Stimulated activated CD4-positive, alpha-beta T cell treated with anti-CD3 and anti-CD28 coated beads, Interleukin-1b, Interleukin-23, amount 100 ng/mL, for 4 hours (primary cell): ENCODE measurements at places on chromosomes 11 and 22.

DNA sequence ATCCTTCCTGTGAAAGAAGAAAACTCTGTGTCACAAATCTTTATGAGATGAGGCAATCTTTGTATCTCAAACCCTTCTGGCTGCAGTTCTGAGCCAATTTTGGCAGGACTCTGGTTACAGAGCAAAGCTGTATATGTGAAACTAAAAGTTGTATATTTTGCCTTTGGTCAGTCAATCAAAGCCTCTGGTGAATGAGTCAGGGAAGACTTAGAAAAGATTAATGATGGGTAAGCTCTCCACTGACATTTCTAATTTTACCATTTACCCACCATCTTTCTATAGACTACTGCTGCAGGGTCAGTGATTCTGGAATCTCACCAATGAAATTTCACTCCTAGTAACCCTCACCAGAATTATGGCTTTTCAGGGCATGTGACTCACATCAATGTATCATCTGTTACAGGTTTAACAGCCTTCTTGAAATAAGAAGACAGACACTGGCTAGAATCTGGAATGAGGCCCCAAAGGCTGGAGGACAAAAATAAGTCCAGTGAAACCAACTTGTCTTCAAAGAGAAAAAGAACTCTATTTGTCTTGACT is 43.3 kb downstream of the USP35 start:
- no peak for DNase-seq

- peak; percentile 39 for DNase-seq
Observed at GRCh38 chr11:721741-722345, 15.8 kb downstream of the EPS8L2 start.

GRCh38 chr22:19666673-19667593 is 47.4 kb upstream of the SEPTIN5 start:
- no peak for DNase-seq

GRCh38 chr11:8593935-8594909 is at the start of gene STK33:
Gene STK33, minus strand, starts transcription at chr11:8594228. Its CDS starts 119,323 bp downstream, at chr11:8474905.
- DNase-seq: no peak

- no peak for DNase-seq
Observed at GRCh38 chr11:28757725-28758515, 649.7 kb downstream of the METTL15 start.

DNA sequence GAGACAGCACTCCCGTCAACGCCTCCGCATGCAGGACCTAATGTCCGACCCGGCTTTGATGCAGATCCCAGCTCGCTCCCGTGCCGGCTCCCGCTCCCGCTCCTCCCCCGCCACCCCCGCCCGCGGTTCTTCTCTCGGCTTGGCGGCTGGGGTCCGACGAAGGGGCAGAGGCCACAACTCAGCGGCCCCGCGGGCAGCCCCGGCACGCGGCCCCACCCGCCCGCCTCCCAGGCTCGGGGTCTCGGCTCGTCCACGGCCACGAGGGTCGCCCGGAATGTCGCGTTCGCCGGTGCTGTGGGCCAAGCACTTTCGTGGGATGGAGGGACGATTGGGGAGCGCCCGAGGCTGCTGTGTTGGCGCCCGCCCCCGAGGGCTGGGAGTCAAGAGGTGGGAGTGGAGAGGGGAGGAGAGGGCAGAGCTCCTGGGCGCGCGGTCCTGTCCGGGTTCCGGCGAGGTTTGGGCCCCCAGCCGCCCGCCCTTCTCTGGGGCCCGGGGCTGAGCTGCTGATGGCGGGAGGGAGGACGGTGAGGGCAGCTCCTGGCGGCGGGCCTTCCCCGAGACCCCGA is 5.3 kb upstream of the TBX1 start:
- no peak for DNase-seq

- no peak for DNase-seq
Observed at GRCh38 chr22:36816339-36816635, 548 bp downstream of the PVALB start.

DNA sequence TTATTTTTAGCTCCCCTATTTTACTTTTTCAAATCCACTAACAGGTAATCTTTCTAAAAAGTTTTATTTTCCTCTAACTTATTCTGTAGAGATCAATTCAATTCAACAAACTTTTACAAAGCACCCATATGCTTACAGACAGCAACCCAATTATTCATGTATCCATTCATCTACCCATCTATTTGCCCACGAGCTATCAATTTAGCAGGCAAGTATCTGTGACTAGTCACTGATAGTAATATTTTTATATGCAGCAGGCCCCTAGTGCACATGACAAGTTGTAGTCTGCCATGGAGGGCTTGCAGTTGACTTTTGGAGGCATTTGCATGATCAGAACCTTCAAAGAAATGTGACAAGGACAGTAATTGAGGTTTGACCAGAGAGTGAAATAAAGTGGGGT is 753.2 kb upstream of the TENM4 start:
- DNase-seq: no peak

GRCh38 chr22:37018815-37019308 is 385 bp downstream of the TST start:
- no peak for DNase-seq

DNA sequence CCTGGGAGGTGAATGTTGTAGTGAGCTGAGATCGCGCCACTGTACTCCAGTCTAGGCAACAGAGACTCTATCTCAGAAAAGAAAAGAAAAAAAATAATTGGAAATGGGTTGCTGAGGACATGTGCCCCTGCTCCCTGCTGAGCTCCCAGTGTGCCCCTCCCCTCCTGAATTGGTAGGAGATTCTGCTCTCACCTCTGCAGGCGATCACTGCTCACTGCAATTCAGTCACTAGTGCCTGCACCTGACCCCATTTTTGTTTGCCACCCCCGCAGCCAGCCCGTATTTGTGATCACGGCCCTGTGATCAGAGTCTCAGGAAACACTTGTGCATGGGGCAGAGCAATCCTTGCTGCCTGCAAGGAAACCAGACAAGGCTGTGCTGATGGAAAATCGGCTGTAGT is 16.3 kb upstream of the SEC14L3 start:
- DNase-seq: no peak

DNA sequence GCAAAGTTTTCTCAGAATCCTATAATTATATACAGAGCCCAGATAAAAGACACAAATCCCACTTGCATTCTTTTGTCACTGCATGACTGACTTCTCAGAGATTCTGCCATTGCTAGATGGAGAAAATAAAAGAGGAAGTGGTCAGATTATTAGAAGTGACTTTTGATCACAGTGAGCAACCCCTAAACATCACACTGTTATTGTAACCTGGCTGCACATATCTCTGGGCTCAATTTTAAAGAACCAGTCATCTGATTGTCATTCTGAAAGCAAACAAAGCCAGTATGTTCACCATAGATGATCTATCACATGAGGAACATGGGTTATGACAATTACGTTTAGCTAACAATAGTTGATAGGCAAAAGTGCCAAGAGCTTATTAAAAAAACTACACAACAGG is 47.8 kb downstream of the COPB1 start:
- DNase-seq: no peak

- DNase-seq: no peak
Observed at GRCh38 chr22:17235861-17236260, 16.6 kb upstream of the ADA2 start.

- no peak for DNase-seq
Observed at GRCh38 chr11:128575961-128576350, 11.4 kb downstream of the ETS1 start.

DNA sequence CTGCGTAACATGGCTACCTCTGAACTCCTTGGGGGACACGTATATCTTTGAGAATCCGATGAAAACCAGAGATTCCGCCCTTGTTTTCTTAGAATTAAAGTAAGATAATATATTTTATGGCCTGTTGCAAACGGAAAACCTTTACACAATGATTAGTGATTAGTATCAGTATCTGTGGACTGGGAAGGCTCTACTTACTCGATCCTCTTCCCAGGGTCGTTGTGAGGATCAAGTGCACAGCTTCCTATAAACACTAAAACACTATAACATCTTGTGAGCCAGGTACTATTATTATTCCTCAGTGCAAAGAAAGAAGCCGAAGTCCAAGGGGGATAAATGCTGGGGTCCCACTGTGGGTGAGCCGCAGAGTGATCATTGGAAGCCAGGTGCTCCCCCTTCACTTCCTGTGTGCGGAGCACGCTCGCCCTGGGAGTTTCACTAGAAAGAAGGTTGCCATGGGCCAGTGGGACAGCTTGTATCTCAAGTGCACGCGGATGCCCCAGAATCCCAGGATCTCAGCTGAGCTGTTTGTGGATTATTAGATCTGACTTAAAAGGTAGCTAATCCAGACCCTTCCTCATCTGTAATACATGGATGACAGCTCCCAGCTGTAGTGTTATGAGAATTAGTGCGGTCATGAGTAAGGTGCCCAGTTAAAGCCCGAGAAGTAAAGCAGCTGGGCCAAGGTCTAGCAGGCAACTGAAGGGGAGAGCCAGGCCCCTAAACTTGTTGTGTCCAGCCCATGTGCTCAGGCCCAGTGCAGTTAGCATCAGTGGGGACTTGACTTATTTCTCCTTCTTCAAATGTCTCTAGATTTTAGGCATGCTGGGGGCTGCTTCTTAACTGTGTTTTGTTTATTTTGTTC is 839 bp downstream of the CBY1 start:
- DNase-seq: peak; percentile 15

DNA sequence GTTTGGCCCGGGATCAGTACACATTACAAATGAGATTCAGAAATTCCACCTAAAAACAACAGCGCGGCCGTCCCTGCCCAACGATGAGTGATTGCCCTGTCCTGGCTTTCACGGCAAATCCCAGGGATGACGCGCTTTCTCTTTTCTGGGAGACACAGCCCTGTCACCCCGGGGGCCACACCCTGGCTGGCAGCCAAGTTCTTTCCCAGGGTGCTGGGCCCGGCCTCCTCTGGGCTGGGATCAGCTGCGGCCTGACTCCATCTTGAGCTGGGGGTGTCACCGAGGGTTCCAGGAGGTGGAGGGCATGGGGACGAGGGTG is 82.7 kb downstream of the FBLN1 start:
- no peak for DNase-seq
